SK-N-DZ (cell line): ENCODE measurements at places on chromosomes 4 and X.

DNA sequence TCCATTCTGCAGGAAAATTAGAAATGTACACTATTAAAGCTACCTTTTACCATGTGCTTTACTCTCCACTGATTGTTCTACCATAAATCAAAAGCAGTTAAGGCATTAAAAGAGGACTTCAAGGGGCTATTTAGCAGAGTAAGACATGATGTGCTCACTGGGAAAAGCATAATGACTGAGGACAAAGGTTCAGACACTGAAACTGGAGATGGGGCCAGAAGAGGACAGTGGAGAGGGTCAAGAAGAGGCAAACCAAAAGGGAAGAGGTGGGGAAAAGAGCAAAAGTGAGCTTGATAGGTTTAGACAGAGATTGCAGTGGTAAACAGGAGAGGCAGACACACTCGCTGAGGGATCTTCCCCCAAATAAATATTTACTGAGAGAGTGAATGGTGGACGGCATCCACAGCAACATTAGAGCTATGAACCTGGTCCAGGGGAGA, 23.8 kb downstream of the SH3RF1 start:
- no peak for DNase-seq

DNA sequence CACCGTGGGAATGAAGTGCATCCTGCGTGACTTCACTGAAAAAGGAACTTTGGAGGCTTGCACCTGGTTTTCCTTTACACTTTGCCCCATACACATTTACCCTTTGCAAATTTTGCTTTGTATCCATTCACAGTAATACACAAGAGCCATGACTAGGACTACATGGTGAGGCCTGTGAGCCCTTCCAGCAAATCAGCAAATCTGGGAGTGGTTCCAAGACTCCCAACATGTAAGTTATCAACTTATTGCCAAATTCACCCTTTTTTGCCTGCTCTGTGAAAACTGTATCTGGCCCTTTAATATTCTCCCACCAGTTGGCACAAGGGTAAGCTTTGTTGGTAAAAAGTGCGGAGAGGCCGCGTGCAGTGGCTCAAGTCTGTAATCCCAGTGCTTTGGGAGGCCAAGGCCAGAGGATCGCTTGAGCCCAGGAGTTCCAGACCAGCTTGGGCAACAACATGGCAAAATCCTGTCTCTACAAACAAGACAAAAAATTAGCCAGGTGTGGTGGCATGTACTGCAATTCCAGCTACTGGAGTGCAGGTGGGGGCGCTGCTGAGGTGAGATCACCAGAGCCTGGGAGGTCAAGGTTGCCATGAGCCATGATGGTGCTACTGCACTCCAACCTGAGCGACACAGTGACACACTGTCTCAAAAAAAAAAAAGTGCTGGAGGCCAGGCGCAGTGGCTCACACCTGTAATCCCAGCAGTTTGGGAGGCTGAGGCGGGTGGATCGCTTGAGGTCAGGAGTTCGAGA, 5.0 kb downstream of the PRMT9 start:
- no peak for DNase-seq

GRCh38 chrX:111585337-111585736, 73.9 kb downstream of the SERTM2 start:
- DNase-seq = no peak

GRCh38 chr4:122665161-122665929, 44.5 kb upstream of the IL21 start:
- no peak for DNase-seq
